ENCODE measurements at places on chromosomes 11 and 22. TPM values are rescaled to one million over a fixed set of nuclear protein-coding genes. Genes with fewer than 3 reads are reported as not detected.

DGCR6 gene
- 6.4 TPM for total RNA-seq

GNB1L gene
- total RNA-seq, result 8.0 TPM

PSMD13 gene
- 96.4 TPM for total RNA-seq

OR51E1 gene
- total RNA-seq, result 1.3 TPM

CCDC134 gene
- 19.0 TPM for total RNA-seq

OR9G1 gene
- total RNA-seq, result not detected
